ENCODE measurements at places on chromosomes 16 and 17.
A peak's percentile ranks its signal among the peaks of the same experiment; 100 is the strongest.

- no peak for DNase-seq
Observed at GRCh38 chr17:50451943-50452629, 16.6 kb downstream of the CHAD start.

DNA sequence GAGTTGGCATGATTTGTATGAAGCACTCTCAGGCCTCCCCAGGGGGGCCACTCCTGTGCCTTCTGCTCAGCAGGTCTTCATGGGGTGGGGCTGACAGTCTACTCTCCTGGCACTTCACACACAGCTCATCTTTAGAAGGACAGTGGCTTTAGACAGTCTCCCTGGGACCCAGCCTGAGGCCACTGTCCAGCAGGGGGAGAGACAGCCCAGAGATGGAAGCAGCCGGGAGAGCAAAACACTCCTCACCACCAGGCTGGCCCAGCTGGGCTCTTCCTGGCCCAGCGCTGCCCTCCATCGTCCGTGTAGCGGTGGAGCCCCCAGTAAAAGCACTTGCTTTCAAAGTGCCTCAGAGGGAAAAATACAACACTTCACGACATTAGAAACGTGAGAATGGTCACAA lies 62.0 kb upstream of the CRHR1 start:
- no peak for DNase-seq

- no peak for DNase-seq
Observed at GRCh38 chr17:31834448-31834847, 24.6 kb downstream of the COPRS start.

GRCh38 chr16:14004729-14005315 lies 66.3 kb upstream of the MRTFB start:
- DNase-seq: no peak

- no peak for DNase-seq
Observed at GRCh38 chr17:50181591-50182560, 16.1 kb downstream of the SGCA start.

DNA sequence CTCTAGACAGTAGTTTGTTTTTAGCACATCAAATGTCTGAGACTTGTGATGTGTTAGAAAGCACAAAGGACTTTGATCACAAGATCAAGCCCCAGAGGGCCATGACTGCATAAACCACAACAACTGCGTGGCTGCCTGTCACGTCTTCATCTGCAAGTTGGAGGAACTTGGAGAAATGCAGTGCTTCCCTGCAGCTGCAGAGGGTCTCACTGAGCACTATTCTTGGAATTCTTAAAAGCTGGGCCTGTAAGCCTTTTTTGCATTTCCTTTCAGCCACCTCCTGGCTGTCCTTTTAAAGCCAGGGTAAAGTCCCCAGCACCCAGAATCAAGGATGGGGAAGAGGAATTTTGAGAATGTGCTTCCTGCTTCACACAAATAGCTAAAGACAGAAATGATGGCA lies 431.3 kb downstream of the MAF start:
- no peak for DNase-seq

DNA sequence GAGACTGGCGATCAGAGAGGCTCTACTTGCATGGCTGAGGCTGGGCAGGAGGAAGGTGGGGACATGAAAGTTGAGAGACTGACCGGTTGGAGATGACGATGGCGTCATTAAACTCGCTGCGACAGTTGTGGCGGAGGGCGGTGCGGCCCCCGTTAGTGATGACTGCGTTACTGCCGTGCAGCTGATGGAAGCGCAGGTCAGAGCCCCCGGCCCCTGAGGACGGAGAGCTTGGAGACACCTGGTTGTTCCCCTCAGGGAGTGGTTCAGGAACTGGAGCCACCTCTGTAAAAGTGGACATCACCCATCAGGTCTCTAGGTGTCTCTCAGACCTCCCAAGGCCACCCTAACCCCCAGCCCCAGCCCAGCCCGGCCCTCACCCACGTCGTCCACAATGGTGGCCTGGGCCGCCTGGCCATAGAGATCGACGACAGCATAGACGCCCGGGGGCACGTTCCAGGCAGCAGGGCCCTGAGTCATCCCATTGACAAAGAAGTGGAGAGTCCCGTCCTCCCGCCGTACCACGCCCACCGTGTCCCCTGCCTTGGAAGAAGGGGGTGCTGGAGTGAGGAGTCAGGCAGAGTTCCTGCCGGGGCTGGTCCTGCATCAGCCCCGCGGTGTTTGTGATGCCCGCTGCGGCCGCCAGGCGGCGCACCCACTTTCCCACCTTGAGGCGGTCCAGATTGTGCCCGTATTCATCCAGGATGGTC lies 5.3 kb downstream of the NEURL4 start:
- peak; percentile 37 for DNase-seq

- no peak for DNase-seq
Observed at GRCh38 chr17:63741143-63741407, 524 bp downstream of the STRADA start.

DNA sequence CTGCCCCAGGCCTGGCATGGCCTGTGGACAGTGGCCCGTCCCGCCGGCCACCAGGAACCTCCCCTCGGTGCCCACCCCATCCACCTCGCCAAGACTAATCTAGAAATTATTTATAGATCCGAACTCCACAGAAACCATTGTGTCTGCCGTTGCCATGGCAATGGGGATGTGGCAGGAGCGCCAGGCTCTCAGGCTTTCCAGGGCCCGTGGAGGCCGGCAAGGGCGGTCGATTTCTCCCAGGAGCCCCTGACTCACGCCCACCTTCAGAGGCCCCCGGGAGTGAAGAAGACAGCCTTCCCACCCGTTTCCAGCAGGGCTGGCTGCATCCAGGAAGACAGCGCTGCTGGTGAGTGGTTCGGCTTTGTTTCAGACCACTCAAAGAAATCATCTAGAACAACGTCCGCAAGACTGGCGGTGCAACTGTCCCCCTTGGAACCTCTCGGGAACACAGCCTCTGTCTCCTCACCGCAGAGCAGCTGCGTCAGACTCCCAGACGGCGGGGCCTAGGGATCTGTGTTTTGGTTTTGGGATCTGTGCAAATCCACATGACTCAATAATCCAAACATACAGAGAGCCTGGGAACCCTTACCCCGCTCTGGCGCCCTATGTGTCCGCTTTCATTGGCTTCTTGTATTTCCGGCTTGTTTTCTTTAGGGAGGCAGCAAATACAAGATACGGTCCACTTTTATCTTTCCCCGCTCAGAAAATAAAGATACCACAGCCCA lies 48.5 kb upstream of the ZCCHC14 start:
- DNase-seq: no peak

- DNase-seq: no peak
Observed at GRCh38 chr16:1155353-1156054, 2.6 kb downstream of the CACNA1H start.

DNA sequence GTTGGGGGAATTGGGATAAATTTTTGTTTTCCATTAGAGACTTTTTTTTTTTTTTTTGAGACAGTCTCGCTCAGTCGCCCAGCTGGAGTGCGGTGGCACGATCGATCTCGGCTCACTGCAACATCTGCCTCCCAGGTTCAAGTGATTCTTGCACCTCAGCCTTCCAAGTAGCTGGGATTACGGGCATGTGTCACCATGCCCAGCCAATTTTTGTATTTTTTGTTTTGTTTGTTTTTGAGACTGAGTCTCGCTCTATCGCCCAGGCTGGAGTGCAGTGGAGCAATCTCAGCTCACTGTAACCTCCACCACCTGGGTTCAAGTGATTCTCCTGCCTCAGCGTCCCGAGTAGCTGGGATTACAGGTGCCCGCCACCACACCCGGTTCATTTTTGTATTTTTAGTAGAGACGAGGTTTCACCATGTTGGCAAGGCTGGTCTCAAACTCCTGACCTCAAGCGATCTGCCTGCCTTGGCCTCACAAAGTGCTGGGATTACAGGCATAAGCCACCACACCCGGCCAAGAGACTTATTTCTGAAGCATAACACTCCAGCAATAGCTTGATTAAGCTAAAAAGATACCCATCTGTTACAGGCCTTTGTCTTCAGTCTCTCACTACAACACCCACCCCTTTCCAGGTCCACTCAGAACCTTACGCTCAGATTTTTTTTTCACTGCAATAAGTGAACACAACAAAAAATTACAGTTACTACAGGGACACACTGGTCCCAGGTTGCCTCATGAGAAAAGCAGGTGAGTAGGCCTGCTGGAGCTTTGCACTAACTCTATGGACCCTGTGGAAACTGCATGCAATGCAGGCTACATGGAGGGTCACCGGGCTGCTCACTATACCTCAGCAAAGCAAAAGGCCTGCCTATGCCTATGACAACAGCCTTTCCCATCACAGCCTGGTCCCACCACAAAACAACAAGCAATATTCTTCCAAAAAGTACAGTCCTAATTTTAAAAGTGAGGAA lies 34.6 kb downstream of the KANSL1 start:
- DNase-seq: no peak

- DNase-seq: no peak
Observed at GRCh38 chr17:40242774-40243173, 23.7 kb downstream of the WIPF2 start.

DNA sequence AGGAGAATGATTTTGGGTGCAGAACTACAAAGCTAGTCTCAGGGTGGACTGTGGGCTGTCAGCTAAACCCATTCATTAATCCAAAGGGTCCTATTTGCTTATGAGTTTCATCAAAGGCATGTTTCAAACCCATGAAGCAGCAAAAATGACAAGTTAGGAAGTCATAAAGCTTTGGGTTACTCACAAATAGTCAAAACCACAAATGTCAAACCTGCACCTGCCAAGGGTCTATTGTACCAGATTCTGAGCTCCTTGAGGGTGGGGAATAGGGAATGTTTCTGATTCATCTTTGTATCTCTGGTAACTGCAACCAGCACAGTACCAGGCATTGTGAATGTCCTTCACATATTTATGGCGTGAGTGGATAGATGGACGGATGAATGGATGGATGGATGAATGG lies 317.7 kb downstream of the MAF start:
- DNase-seq: no peak

- DNase-seq: no peak
Observed at GRCh38 chr17:48144976-48145798, 37.6 kb downstream of the SNX11 start.

DNA sequence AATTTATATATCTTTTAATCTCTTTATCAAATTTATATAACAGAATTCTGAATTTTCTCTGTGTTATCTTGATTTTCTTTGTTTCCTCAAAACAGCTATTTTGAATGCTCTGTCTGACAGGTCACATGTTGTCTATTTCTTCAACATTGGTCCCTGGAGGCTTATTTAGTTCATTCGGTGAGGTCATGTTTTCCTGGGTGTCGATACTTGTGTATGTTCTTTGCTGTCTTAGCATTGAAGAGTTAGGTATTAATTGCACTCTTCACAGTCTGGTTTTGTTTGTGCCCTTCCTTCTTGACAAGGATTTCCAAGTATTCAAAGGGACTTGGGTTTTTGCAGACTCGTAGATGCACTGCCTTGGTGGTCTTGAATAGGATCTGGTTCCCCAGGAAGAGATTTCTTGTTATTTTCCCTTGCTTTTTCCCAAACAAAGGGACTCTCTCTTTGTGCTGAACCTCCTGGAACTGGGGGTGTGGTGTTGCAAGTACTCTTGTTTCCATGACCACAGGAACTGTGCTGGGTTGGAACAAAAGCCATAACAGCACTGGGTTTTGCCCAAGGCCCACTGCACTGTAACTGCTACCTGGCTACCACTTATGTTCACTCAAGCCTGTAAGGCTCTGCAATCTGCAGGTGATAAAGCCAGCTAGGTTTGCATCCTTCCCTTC lies 1483.0 kb downstream of the CDH8 start:
- DNase-seq: no peak

GRCh38 chr17:42669977-42670788 lies 6.6 kb downstream of the PLEKHH3 start:
- DNase-seq: no peak

DNA sequence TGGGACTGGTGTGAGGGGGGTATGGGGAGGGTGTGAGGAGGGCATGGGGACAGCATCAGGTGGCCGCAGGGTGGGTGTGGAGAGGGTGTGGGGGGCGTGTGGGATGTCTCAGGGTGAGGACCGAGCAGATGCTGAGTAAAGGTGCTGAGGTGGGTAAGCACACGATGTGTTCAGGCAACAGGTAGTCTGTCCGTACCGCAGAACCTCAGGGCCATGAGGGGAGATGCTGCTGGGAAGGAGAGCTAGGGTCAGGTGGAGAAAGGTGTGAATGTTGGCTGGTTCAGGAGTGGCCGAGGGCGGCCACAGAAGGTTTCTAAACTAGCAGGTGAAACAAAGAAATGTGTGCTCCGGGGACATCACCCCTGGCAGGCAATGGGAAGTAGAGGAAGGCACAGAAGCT lies 80.0 kb upstream of the CDH5 start:
- no peak for DNase-seq

DNA sequence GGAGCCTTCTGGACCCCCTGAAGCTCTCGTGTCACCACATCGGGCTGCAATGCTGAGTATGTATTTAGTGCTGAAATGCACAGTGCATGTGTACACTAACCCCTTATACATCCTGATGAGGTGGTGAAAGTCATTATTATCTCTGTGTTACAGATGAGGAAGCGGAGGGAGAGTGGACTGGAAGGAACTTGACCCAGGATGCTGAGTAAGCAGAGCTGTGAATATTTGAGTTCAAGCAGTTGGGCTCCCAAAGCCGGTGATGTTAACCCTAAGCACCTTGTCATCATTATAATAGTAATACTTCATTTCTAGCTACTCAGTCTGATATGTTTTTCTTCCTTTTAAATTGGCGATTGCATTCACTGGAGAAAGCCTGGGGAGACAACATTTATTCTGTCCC lies 25.9 kb upstream of the NKD1 start:
- DNase-seq: no peak

DNA sequence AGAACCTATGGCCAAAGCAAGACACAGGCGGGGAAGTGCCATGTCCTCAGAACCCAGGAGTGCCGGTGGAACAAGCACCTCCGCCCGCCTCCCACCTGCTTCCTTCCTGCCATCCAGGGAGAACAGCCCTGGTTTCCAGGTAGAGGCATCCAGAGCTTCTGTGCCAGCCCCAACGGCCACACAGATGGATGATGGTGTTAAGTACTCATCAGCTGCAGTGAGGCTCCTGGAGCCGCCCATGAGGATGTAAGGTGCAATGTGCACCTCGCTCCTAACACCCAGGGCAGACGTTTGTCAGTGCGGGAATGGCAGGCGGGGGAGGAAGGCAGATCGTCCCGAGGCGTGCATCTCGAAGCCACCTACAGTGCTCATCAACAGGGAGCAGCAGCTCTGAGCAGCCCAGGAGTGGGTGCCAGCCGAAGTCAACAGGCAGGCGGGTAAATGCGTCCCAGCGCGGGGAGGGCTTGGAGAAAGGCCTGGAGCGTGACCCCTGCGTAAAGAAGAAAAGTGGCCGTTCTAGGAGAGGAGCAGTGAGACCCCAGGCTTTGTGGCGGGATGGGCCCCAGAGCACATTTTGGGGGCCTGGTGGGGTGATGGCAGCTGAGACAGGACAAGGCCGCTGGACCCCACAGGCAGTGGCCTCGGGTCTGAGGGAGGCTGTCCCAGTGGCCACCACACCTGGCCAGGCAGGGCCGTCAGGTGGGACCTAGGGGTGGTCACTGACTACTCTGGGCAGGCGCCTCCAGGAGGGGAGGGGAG lies 46.1 kb upstream of the ACSF3 start:
- no peak for DNase-seq

- DNase-seq: peak; percentile 61
Observed at GRCh38 chr17:48048384-48049126, 396 bp downstream of the NFE2L1 start.

DNA sequence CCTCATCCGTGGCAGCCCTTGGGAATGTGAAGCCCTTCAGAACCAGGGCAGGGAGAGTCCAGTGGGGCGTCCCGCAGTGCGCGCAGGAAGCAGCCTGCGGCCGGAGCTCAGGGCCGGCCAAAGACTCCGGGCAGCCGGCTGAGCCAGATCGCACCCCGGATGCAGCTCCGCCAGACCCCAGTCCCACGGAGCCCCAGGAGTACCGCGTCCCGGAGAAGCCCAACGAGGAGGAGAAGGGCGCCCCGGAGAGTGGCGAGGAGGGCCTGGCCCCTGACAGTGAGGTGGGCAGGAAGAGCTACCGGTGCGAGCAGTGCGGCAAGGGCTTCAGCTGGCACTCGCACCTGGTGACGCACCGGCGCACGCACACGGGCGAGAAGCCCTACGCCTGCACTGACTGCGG lies 6.9 kb downstream of the ZNF205 start:
- no peak for DNase-seq
